Karpas-422 (cell line): ENCODE measurements at places on chromosomes 16 and 17. TPM values are rescaled to one million over a fixed set of nuclear protein-coding genes. Genes with fewer than 3 reads are reported as not detected.

GRCh38 chr16:78906135-78906534, 694.4 kb downstream of the MAF start:
- H3K4me3 ChIP-seq: no peak overlapping the region
- no peak for DNase-seq
- H3K4me1 ChIP-seq: no peaks in the 10 kb centered on the region
- no peaks in the 10 kb centered on the region for H3K27me3 ChIP-seq

DNA sequence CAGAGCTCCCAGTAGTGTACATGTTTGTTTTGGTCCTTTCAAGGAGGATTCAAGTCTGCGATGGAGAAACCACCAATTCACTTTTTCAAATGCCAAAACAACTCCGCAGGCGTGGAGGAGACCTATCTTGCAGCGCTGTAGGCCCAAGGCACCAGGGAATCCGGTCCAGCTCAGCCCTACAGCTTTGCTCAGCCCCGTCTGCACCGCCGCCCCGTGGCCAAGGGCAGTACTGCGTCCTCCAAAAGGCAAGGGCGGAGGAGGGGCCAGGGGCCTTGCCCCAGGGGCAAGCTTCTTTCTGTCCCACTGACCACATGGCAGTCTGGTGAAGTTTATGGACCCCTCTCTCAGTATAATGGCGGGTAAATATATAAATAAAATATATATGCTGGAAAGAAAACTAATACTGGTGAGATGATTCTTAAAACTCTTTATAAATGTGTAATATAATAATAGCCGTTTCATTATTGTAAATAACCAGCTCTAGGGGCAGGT, 709 bp upstream of the CD300LG start:
- H3K4me3 ChIP-seq: no peak overlapping the region
- H3K4me1 ChIP-seq: no peaks in the 10 kb centered on the region
- DNase-seq: peak; percentile 86
- no peaks in the 10 kb centered on the region for H3K27me3 ChIP-seq
- no peak overlapping the region for H3K27ac ChIP-seq

Gene VMO1
- not detected in 2 replicates for total RNA-seq

DNA sequence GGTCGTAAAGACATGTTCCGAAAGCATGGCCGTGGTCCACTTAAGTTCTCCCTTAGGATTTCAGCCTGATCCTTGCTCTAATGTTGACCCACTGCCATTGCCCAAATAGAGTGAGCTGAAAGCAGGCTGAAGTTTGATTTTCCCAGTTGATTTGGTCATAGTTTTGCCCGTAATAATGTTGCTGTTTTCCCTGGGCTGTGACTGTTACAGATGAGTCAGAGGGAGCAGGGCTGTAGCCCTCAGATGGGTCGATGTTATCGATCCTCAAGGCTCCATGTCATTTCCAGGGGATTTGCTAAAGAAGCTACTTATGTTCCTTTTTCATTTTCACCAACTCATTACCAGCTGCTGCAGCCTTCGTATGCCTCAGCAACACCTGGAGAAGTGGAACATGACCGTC, 169.0 kb upstream of the ZFHX3 start:
- no peaks in the 10 kb centered on the region for H3K36me3 ChIP-seq
- no peak for DNase-seq
- no peaks in the 10 kb centered on the region for H3K4me1 ChIP-seq

GRCh38 chr16:83615953-83616350, 191.8 kb upstream of the HSBP1 start:
- H3K27me3 ChIP-seq: 0 out of 2 replicates have a peak, but pooled peaks cover 2% of the 10 kb centered on the region
- H3K27ac ChIP-seq: no peak overlapping the region
- H3K36me3 ChIP-seq: no peaks in the 10 kb centered on the region

Gene MLKL
- total RNA-seq: 2.2 and 4.7 TPM in 2 replicates

- H3K4me3 ChIP-seq: no peak overlapping the region
- no peaks in the 10 kb centered on the region for H3K36me3 ChIP-seq
- DNase-seq: no peak
- H3K27ac ChIP-seq: peak overlapping the region; percentile 64
These were observed 28.5 kb downstream of the FTO start for GRCh38 chr16:53732296-53732929.

DNA sequence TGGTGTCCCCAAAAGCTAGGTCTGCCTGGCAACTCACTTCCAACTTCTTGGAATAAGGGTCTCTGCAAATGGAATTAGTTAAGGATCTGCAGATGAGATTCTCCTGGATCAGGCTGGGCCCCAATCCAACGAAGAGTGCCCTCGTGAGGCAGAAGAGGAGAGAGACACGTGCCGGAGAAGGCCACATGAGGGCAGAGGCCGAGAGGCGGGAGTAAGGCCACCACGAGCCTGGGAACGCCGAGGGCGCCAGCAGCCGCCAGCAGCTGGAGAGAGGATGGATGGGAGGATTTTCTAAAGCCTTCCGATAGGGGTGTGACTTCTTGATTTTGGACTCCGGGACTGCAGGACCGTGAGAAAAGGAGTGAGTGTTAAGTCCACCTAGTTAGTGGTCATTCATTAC, 76.3 kb downstream of the JPH3 start:
- no peaks in the 10 kb centered on the region for H3K4me1 ChIP-seq
- no peaks in the 10 kb centered on the region for H3K27me3 ChIP-seq
- H3K4me3 ChIP-seq: no peak overlapping the region
- H3K27ac ChIP-seq: no peak overlapping the region
- no peaks in the 10 kb centered on the region for H3K36me3 ChIP-seq

Gene CRK
- total RNA-seq: 14.1 and 19.5 TPM in 2 replicates

DNA sequence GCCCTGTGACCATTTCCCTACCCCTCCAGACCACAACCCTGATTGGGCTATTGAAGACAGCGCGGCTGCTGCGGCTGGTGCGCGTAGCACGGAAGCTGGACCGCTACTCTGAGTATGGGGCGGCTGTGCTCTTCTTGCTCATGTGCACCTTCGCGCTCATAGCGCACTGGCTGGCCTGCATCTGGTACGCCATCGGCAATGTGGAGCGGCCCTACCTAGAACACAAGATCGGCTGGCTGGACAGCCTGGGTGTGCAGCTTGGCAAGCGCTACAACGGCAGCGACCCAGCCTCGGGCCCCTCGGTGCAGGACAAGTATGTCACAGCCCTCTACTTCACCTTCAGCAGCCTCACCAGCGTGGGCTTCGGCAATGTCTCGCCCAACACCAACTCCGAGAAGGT, 12.5 kb downstream of the KCNH6 start:
- no peaks in the 10 kb centered on the region for H3K27me3 ChIP-seq
- H3K27ac ChIP-seq: no peak overlapping the region
- H3K36me3 ChIP-seq: no peaks in the 10 kb centered on the region
- peaks cover 21% of the 10 kb centered on the region for H3K4me1 ChIP-seq
- DNase-seq: no peak
- H3K4me3 ChIP-seq: no peak overlapping the region

- H3K4me1 ChIP-seq: no peaks in the 10 kb centered on the region
- no peak overlapping the region for H3K27ac ChIP-seq
- H3K36me3 ChIP-seq: no peaks in the 10 kb centered on the region
- no peaks in the 10 kb centered on the region for H3K27me3 ChIP-seq
- no peak for DNase-seq
- H3K4me3 ChIP-seq: no peak overlapping the region
These were observed 32.0 kb upstream of the ENDOV start for GRCh38 chr17:80382956-80383355.

GRCh38 chr17:82108496-82108945, 10.5 kb upstream of the FASN start:
- DNase-seq: no peak
- H3K27me3 ChIP-seq: no peaks in the 10 kb centered on the region
- peaks cover 27% of the 10 kb centered on the region for H3K4me1 ChIP-seq
- H3K27ac ChIP-seq: no peak overlapping the region

Gene BRIP1
- 8.5 and 12.6 TPM in 2 replicates for total RNA-seq

Gene GSG1L
- not detected in 2 replicates for total RNA-seq

- H3K36me3 ChIP-seq: no peaks in the 10 kb centered on the region
- H3K4me1 ChIP-seq: no peaks in the 10 kb centered on the region
- H3K27me3 ChIP-seq: no peaks in the 10 kb centered on the region
- H3K4me3 ChIP-seq: no peak overlapping the region
- no peak for DNase-seq
- H3K27ac ChIP-seq: no peak overlapping the region
These were observed 468.8 kb upstream of the DYNLRB2 start for GRCh38 chr16:80071964-80072456.

- H3K4me1 ChIP-seq: no peaks in the 10 kb centered on the region
- no peak overlapping the region for H3K27ac ChIP-seq
- no peak for DNase-seq
- no peaks in the 10 kb centered on the region for H3K27me3 ChIP-seq
- no peak overlapping the region for H3K4me3 ChIP-seq
- H3K36me3 ChIP-seq: no peaks in the 10 kb centered on the region
These were observed 6.8 kb downstream of the MRTFB start for GRCh38 chr16:14077918-14078317.

Gene OR4D1
- not detected in 2 replicates for total RNA-seq

- no peaks in the 10 kb centered on the region for H3K4me1 ChIP-seq
- no peak overlapping the region for H3K27ac ChIP-seq
- no peaks in the 10 kb centered on the region for H3K27me3 ChIP-seq
These were observed 78.4 kb upstream of the MED9 start for GRCh38 chr17:17398188-17398942.

- H3K27me3 ChIP-seq: 0 out of 2 replicates have a peak, but pooled peaks cover 3% of the 10 kb centered on the region
- no peaks in the 10 kb centered on the region for H3K4me1 ChIP-seq
- H3K27ac ChIP-seq: no peak overlapping the region
- no peaks in the 10 kb centered on the region for H3K36me3 ChIP-seq
These were observed 26.2 kb downstream of the NUDT7 start for GRCh38 chr16:77748421-77749005.

Gene SLC5A11
- total RNA-seq: 0.11 and 0.15 TPM in 2 replicates

DNA sequence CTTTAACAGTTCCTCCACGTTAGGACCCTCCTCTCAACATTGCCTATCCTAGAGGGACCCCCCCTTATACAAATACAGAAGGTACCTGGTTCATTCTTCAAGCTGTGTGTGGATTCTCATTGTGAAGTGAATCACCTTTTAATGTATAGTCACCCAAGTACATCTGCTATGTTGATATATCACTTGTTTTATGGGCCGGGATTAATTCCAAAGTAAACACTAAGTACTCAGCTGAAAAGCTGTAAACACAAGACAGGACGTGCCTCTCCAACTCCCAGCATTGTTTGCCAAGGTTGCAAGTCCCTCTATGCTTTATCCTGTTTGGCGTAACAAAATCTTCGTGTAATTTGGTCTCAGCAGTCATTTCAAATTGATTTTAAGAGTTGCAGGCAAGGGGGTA, 123.6 kb downstream of the RBFOX1 start:
- DNase-seq: no peak
- no peak overlapping the region for H3K4me3 ChIP-seq
- H3K27ac ChIP-seq: no peak overlapping the region

GRCh38 chr17:81160306-81160705, 5.0 kb upstream of the PVALEF start:
- no peak overlapping the region for H3K27ac ChIP-seq
- no peaks in the 10 kb centered on the region for H3K4me1 ChIP-seq
- H3K36me3 ChIP-seq: no peaks in the 10 kb centered on the region
- H3K27me3 ChIP-seq: no peaks in the 10 kb centered on the region

Gene PIK3R6
- total RNA-seq: not detected in 2 replicates

GRCh38 chr17:60652454-60653247, 25.0 kb upstream of the BCAS3 start:
- H3K4me3 ChIP-seq: peak overlapping the region; percentile 33
- peaks cover 28% of the 10 kb centered on the region for H3K4me1 ChIP-seq
- H3K36me3 ChIP-seq: peaks cover 17% of the 10 kb centered on the region; the same call in 1 of the 2 replicates
- no peaks in the 10 kb centered on the region for H3K27me3 ChIP-seq
- peak; percentile 90 for DNase-seq
- peak overlapping the region; percentile 78 for H3K27ac ChIP-seq

- H3K27me3 ChIP-seq: no peaks in the 10 kb centered on the region
- no peaks in the 10 kb centered on the region for H3K4me1 ChIP-seq
- no peak overlapping the region for H3K4me3 ChIP-seq
- H3K36me3 ChIP-seq: no peaks in the 10 kb centered on the region
- no peak overlapping the region for H3K27ac ChIP-seq
These were observed 111.4 kb upstream of the ZFHX3 start for GRCh38 chr16:73159296-73159695.

DNA sequence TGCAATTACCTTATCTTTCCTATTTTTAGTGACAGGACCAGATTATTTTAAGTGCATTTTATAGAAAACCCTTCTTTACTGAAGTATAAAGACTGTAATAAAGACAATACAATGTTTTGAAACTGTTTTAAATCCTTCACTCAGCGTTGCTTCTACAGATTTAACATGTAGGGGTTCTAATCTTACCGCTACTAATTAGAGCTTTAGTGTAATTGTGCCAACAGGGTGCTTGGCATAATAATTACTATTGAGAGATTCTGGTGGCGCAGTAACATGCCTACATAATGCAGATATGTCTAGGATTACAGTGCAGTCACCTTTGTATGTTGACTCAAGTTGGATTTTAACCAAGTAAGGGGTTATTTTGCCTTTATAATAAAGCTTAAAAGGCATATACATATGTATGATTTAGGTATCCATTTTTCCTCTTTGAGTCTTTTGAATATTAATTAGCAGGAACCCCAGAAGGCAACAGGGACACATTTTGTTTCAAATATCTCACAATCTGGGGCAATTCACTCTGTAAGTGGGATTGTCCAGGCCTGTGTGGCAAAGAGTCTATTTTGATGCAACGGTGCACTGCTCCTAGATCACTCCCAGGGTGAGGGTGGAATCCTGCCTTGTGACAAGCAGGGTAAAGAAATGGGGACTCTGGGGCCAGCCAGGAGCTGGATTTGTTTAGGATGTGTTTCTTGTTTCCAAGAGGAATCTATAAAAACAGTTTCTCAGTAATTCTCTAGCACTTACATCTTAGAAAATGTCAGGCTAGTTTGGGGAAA, 604.7 kb upstream of the SALL1 start:
- no peaks in the 10 kb centered on the region for H3K27me3 ChIP-seq
- H3K27ac ChIP-seq: no peak overlapping the region
- H3K4me1 ChIP-seq: no peaks in the 10 kb centered on the region

Gene WSCD1
- total RNA-seq: not detected in 2 replicates
